Aorta (tissue), 5 donors: ENCODE measurements at places on chromosomes 3 and 15. TPM values are rescaled to one million over a fixed set of nuclear protein-coding genes. Genes with fewer than 3 reads are reported as not detected.

EPHA3 gene
- 19.3 TPM for total RNA-seq

TEX55 gene
- not detected for total RNA-seq

NR1I2 gene
- 0.12 TPM for total RNA-seq

BCHE gene
- 4.3 TPM for total RNA-seq

CCRL2 gene
- total RNA-seq: 3.1 TPM

MAGEL2 gene
- 0.27 TPM for total RNA-seq

LRRC34 gene
- 5.9 TPM for total RNA-seq

DISP2 gene
- total RNA-seq: 0.49 TPM

NEK10 gene
- 1.2 TPM for total RNA-seq

THPO gene
- total RNA-seq: 0.65 TPM

VILL gene
- 3.9 TPM for total RNA-seq

ARHGAP11A gene
- total RNA-seq: 4.3 TPM

ZIC1 gene
- total RNA-seq: 0.99 TPM

ARPIN gene
- 18.4 TPM for total RNA-seq

MEX3B gene
- 1.2 TPM for total RNA-seq

CPN2 gene
- not detected for total RNA-seq

ABHD17C gene
- 8.3 TPM for total RNA-seq

RTP3 gene
- not detected for total RNA-seq

GOLGA6B gene
- total RNA-seq: not detected

GOLGA8H gene
- total RNA-seq: 6.5 TPM

MYO1E gene
- total RNA-seq: 163 TPM

KCNMB3 gene
- total RNA-seq: 3.6 TPM

SLCO2A1 gene
- total RNA-seq: 96.8 TPM

TGM5 gene
- 0.84 TPM for total RNA-seq

CHRD gene
- 12.0 TPM for total RNA-seq

CPNE9 gene
- not detected for total RNA-seq

LCTL gene
- total RNA-seq: not detected

C2CD4A gene
- 0.36 TPM for total RNA-seq

CHRFAM7A gene
- total RNA-seq: 13.2 TPM

CYP1A1 gene
- 2.3 TPM for total RNA-seq

GOLGA8G gene
- not detected for total RNA-seq

IL17RB gene
- total RNA-seq: 0.52 TPM

TNNC1 gene
- 4.7 TPM for total RNA-seq

C2CD4B gene
- 4.4 TPM for total RNA-seq

FBXL22 gene
- 16.3 TPM for total RNA-seq

CD200R1 gene
- 3.0 TPM for total RNA-seq

CLPX gene
- total RNA-seq: 43.9 TPM

SCAANT1 gene
- not detected for total RNA-seq

IMPG2 gene
- total RNA-seq: 0.39 TPM

C3orf70 gene
- 20.4 TPM for total RNA-seq

MUC20 gene
- 17.8 TPM for total RNA-seq

CEMIP gene
- 12.1 TPM for total RNA-seq

NUDT16 gene
- 20.2 TPM for total RNA-seq

GOLGA8O gene
- total RNA-seq: 13.0 TPM

CHST14 gene
- total RNA-seq: 21.4 TPM
